ENCODE measurements at places on chromosomes 6 and 20.

- DNase-seq = no peak
Measured at GRCh38 chr6:135224037-135224647, 43.0 kb downstream of the MYB start.

- peak; percentile 90 for DNase-seq
Measured at GRCh38 chr6:160714731-160715316, 12.8 kb downstream of the PLG start.

DNA sequence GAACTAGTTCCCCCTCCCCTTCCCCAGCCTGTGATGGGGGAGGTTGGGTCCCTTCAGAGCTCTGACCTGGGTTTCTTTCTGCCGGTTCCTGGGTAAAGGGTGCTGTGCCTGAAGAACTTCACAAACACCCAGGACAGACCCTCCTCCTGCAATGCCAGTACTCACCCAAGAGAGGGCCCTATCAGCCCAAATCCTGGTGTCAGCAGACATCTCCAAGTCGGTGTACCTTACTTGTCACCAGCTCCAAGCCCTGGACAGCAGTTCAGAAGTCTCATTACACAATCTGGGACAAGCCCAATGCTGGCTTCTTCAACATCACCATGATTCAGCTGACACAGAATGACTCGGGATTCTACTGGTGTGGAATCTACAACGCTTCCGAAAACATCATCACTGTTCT lies 467 bp downstream of the TREML4 start:
- no peak for DNase-seq

DNA sequence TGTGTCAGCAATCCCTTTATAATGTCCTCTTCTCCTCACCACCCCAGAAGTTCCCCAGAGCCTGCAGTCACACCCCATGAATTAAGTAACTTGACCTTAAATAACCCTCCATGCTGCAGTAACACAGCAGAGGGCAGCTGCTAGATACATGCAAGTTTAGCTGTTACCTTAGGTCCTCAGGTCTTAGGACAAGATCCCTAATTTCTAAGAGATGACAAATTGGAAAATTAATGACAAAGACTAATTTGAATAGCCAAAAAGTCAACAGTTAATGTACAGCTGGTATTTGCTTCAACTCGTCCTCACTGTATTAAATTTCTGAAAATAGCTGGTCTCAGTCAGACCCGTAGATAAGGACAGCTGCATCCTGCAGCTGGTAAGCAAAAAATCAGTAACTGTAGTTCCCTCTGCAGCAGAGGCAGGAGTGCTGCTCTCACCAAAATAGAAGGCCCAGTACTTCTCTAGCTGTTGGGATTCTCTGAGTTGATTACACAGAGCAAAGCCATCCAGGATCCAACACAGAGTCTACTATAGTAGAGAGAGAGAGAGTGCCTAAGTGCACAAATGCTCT lies 62.4 kb downstream of the TNFRSF21 start:
- no peak for DNase-seq

DNA sequence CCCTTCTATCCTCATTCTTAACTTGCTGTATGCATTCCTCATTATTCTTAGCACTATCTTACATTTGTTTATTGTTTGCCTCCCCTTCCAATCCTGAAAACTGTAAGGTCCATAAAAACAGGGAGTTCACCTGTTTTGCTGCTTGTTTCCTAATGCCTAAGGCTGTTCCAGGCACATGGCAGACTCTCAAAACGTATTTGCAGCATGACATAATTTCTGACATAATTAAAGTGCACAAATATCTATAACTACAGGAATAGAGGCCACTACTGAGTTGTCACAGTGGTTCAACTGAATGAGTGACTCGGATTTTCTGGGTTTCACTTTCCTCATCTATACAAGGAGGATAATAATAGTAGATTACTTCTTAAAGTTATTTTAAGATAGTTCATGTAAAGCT lies 83.0 kb downstream of the HFE start:
- no peak for DNase-seq
